Stimulated activated CD4-positive, alpha-beta T cell treated with anti-CD3 and anti-CD28 coated beads, Interleukin-12 subunit alpha, Interleukin-12 subunit beta, amount 100 ng/mL, for 48 hours (primary cell): ENCODE measurements at places on chromosomes 16 and 17.

GRCh38 chr16:3591436-3591803 is 14.2 kb upstream of the NLRC3 start:
- DNase-seq = no peak

- DNase-seq = no peak
Measured at GRCh38 chr16:29813644-29814562, 1.9 kb downstream of the PRRT2 start.

DNA sequence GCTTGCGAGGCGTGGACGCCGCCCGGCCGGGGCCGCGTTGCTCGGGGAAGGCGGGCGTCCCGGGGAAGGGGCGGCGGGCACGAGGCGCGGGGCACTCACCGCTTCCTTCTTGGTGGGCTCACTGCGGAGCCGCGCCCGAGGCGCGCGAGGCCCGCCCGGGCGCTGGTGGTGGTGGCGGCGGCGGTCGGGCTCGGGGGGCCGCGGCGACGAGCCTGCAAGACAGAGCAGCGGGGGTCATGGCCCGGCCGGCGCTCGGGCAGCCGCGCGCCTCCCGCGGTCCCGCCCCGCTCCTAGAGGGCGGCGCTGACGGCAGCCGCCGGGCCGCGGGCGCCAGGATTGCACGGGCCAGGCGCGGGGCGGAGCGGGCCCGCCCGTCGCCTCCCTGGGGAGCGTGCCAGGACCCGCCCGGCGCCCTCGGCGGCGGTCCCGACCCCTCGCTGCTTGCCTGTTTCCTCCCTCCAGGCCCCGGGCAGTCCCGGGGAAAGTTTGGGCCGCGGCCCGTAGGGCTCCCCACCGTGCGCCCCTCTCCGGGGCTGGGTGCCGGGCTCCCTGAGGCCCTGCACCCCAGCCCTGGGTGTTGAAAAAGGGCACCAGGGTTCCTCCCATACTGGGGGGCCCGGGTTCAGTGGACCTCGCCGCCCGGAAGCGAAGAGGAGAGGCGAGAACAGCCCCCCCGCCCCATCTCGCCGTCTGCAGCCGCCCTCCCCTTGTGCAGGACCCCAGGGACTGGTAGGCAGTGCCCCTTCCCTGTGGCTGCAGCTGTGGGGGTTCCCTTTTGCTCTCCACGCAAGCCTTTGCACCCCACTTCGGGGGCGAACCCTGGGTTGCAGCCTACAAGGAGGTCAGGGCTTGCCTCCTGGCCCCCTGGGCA is at the start of gene C16orf74:
Gene C16orf74, minus strand, starts transcription at position 270 of the 871 bp plus-strand sequence. CDS start 15,879 bp downstream, outside the sequence.
- DNase-seq = no peak

- no peak for DNase-seq
Measured at GRCh38 chr17:37815536-37815935, 70.7 kb upstream of the HNF1B start.

DNA sequence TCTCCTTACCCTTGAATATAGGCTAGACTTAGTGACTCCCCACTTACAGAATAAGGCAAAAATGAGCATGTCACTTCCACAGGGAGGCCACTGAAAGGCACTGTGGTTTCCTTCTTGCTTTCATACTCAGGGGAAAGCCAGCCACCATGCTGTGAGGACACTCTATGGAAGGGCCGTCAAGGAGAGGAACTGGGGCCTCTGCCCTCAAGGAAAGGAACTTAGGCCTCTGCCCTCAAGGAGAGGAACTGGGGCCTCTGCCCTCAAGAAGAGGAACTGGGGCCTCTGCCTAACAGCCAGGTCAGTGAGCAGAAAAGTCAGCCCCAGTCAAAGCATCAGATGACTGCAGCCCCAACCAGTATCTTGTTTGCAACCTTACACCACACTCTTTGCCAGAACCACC is 30.1 kb downstream of the VPS35 start:
- peak; percentile 5 for DNase-seq

GRCh38 chr16:52433643-52434042 is 113.3 kb downstream of the TOX3 start:
- DNase-seq = no peak

GRCh38 chr17:77564278-77564920 is 394.1 kb upstream of the TNRC6C start:
- no peak for DNase-seq

DNA sequence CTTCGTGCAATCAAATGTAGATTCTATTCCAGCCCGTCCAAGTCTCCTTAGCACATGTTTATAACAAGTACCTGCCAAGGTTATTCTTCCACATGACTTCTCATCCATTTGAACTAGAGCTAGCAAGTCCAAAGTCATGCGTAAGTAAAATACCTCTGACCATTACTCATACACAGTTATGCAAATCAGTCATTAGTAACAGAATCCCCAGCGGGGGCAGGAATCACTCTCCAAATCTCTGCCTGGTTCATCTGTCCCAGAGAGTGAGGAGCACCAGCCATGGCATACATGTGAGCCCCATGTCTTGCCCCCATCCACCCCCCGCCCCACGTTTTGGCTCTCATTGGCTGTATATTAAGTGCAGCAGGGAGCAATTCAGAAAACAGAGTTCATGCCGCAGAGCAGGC is 27.7 kb downstream of the SRL start:
- DNase-seq = no peak

GRCh38 chr17:50588391-50589049 is 28.0 kb downstream of the CACNA1G start:
- DNase-seq = no peak

DNA sequence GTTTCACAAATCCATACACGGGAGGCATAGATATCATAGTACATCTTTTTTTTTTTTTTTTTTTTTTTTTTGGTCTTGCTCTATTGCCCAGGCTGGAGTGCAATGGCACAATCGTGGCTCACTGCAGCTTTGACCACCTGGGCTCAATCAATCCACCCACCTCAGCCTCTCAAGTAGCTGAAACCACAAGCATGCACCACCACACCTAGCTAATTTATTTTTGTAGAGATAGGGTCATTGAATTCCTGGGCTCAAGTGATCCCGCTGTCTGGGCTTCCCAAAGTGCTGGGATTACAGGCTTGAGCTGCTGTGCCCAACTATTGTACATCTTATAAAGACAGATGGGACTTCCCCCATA is 3.5 kb upstream of the RAPGEFL1 start:
- DNase-seq = no peak

- DNase-seq = no peak
Measured at GRCh38 chr17:82331345-82331939, 2.1 kb downstream of the SECTM1 start.

DNA sequence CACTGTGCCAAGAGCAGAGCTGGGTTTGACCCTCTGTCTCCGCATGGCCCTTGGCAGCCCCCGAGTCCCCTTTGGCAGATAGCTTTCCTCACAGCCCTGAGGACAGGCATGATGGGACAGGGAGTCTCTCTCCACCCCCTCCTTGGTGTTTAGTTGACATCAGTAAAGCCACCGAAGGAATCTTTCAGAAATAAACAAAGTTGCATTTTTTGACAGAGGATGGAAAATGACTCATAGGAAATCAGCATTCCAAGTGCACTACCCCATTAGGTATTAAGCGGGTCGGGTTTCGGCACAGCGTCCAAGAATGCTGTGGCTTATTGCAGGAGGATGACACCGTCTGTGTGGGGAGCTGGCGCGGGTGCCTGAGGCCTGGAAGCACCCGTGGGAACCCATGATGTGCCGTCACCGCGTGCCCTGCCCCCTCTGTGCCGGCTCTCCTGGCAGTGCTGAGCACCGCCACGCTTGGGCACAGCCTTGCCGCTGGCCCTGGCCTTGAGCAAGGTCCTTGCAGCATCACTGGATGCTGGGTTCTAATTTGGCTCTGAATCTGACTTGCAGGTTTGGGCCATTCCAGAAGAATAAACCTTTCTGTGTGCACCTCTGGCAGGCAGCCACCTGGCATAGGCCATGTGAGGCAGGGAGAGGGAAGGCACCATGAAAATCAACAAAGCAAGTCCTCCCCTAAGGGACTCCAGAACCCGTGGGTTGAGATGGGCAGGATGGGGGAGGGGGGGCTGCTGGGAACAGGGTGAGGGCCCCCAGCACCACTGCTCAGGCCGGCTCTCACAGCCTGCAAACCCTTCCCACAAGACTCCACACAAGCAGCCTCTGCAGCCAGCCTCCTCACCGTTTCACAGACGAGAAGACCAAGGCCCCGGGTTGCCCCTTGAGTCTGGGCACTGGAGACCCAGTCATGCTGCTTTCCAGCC is 50.5 kb upstream of the ZNF469 start:
- no peak for DNase-seq

GRCh38 chr16:69260019-69260418 is 51.1 kb upstream of the VPS4A start:
- DNase-seq = no peak

DNA sequence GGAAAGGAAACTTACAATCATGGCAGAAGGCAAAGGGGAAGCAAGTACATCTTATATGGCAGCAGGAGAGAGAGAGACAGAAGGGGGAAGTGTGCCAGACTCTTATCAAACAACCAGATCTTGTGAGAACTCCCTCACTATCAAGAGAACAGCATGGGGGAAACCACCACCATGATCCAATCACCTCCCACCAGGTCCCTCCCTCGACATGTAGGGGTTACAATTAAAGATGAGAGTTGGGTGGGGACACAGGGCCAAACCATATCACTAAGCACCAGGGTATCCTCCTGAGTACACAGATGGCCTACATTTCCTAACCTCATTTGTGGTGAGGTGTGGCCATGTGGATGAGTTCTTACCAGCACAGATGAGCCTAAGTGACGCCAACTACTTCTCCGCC is 348.6 kb upstream of the ZFHX3 start:
- DNase-seq = no peak
